GM20000 (cell line): ENCODE measurements at places on chromosomes 11 and 22.

DNA sequence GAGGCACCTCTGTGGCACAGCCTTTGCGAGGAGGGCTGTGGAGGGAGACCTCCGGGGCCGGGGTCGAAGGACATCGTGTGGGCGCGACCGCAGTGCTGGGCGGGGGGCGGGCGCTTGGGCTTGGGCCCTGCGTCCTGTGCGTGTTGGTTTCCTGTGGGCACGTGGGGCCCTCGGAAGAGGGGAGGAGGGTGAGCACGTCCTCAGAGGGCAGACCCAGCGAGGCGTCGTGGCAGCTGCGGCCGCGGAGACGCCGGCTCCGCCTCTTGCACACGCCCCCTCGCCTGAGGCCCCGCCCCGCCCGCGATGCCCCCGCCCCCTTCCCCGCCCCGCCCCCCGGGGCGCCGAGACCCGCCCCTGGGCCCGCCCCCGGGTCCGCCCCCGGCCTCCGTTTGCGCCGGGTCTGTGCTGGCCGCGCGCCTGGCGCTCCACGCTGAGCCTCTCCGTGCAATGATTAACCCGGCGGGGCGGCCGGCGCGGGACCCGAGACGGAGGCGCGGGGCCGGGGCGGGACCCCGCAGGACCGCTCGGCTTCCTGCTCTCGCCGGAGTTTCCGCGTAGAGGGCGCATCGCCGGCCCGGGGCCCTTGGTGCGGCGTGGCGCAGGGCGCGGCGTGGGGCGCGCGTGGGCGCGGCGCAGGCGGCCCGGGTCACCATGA, at the start of gene PRR5:
TSS of gene PRR5 (plus strand) at position 381 of the 655 bp plus-strand sequence. CDS start at position 652, 271 bp downstream.
- peak; percentile 95 for DNase-seq

DNA sequence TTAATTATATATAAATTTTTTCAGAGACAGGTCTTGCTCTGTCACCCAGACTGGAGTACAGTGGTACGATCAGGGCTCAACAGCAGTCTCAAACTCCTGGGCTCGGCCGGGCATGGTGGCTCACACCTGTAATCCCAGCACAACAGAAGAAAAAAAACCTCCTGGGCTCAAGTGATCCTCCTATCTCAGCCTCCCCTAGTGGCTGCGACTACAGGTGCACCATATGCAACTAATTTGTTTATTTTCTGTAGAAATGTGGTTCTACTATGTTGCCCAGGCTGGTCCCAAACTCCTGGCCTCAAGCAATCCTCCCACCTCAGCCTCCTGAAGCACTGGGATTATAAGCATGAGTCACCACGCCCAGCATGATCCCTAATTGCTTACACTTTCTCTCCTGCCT, 56.1 kb upstream of the SLC35C1 start:
- DNase-seq: no peak

DNA sequence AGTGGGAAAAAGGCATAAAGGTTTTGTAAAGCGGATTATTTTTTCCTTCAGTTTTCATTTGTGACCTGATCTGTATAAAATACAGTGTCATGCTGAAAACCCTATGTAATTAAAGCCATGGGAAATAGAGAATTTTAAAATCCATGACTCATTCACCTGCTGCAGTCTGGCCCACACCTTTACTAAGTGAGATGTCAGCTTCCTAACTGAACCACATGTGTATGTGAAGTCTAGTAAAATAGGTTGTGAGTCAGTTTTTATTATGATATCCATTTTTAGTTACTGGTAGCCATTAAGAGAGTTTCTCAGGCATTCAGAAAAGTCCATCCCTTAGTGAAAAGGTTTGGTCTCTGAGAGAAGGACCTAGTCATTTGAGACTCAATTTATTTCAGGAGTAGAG, 60.9 kb downstream of the TRIM44 start:
- no peak for DNase-seq

- DNase-seq: peak; percentile 63
Measured at GRCh38 chr11:8732324-8732670, 49.7 kb downstream of the RPL27A start.

GRCh38 chr22:29799217-29799680, 32.1 kb downstream of the UQCR10 start:
- DNase-seq: no peak

- DNase-seq: no peak
Measured at GRCh38 chr11:36116161-36116560, 172.3 kb downstream of the LDLRAD3 start.

- DNase-seq: no peak
Measured at GRCh38 chr11:102462610-102463009, 10.0 kb upstream of the TMEM123 start.

GRCh38 chr11:34501949-34502348, 11.6 kb downstream of the ELF5 start:
- no peak for DNase-seq

DNA sequence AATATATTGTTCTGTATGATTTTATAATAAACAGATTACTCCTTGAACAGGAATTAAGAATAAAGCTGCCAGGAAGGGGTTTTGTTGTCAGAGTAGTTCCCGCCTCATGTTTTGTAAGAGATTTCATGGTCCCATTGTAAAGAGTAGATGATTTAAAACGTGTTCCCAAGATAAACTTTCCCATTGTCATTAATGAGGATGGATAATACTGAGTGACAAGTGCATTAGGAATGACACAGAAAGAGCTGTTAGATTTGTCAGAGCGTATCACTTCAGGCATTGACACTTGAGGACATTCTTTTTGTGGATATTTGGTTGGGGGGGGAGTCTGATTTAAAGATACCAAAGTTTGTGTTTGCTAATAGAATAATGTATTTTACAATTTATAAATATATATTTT, 147.0 kb downstream of the PAX6 start:
- no peak for DNase-seq

DNA sequence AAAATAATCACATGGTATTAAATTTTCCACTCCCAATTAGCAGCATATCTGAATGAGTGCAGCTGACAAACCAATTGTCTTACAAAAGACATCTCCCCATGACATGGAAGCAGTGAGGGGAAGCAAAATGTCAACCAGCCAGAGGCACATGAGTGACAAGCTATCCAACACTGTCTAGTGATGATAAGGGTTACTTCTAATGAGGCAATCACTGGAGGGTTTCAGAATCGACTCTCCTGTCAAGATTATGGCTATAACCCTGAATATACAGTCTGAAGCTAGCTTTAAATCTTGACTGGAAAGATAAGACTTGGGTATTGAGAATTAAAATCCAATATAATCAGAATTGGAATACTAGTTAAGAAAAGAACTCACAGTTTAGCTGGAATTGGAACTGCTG, 50.3 kb downstream of the AMBRA1 start:
- DNase-seq: no peak

GRCh38 chr22:46770726-46771125, 8.3 kb downstream of the TBC1D22A start:
- DNase-seq: peak; percentile 49
